Activated CD4-positive, alpha-beta T cell treated with anti-CD3 and anti-CD28 coated beads, Interleukin-2, Interleukin-4, amounts not matched to agents 100 ng/mL and 50 ng/mL, durations not matched to agents 16 hours and 8 hours (primary cell): ENCODE measurements at places on chromosomes 6 and 20.

GRCh38 chr6:132568611-132569010, 1.5 kb upstream of the TAAR6 start:
- no peak for DNase-seq

- peak; percentile 61 for DNase-seq
Measured at GRCh38 chr6:90175627-90176538, 120.8 kb downstream of the BACH2 start.

GRCh38 chr6:154277629-154278017, 79.0 kb downstream of the IPCEF1 start:
- DNase-seq = no peak

DNA sequence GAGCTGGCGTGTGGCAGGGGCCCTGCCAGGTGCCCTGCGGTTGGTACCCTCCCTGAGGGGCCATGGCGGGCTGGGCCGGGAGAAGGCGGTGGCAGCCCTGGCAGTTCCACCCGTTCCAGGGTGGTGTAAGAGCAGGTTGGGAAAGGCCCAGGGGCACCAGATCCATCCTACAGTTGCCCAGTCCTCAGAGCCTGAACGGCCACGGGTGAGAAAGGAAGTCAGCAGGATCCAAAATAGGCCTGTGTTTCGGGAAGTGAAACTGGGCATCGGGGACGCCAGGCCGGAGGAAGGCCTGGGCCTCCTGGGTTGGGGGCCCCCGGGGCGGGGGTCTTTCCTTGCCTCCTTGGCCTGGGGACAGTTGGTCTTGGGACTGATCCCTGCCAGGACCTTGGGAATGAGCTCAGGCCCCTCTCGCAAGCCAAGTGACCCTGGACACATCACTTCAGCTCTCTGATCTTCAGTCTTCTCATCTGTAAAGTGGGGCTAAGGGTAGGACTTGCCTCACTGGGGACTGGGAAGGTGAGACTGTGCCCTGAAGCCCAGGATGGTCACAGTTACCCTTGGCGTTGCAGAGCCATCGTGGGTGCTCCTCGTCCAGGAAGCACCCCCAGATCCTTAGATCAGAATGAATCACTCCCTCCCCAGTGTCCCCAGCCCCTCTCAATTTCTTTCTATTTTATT, 18.1 kb upstream of the NOL4L start:
- DNase-seq = no peak

DNA sequence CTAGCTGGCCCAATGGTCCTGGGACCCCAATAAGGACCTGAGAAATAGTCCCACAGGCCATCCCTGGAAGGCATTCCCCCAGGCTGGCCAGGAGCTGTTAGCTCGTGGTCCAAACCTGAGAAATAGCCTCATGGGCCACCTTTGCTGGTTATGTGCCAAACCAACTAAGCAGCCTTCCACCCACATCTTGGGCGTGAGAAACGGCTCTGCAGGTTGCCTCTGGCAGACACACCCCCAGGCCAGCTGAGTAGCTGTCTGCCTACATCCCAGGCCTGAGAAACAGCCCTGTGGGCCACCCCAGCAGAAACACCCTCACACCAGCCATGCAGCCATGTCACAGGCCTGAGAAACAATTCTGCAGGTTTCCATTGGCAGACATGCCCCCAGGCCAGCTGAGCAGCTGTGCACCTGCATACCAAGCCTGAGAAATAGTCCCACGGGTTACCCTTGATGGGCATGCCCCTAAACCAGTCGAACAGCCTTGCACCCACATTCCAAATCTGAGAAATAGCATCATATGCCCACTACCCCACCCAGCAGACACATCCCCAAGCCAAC, 567.8 kb upstream of the ID4 start:
- DNase-seq = no peak

- DNase-seq = no peak
Measured at GRCh38 chr20:37882961-37883712, 19.8 kb upstream of the VSTM2L start.

GRCh38 chr6:67717281-67717680, 917.8 kb upstream of the ADGRB3 start:
- no peak for DNase-seq

GRCh38 chr6:29964518-29964886, 22.2 kb downstream of the HLA-A start:
- DNase-seq = no peak

- no peak for DNase-seq
Measured at GRCh38 chr20:37344506-37345338, 1.2 kb upstream of the SRC start.

DNA sequence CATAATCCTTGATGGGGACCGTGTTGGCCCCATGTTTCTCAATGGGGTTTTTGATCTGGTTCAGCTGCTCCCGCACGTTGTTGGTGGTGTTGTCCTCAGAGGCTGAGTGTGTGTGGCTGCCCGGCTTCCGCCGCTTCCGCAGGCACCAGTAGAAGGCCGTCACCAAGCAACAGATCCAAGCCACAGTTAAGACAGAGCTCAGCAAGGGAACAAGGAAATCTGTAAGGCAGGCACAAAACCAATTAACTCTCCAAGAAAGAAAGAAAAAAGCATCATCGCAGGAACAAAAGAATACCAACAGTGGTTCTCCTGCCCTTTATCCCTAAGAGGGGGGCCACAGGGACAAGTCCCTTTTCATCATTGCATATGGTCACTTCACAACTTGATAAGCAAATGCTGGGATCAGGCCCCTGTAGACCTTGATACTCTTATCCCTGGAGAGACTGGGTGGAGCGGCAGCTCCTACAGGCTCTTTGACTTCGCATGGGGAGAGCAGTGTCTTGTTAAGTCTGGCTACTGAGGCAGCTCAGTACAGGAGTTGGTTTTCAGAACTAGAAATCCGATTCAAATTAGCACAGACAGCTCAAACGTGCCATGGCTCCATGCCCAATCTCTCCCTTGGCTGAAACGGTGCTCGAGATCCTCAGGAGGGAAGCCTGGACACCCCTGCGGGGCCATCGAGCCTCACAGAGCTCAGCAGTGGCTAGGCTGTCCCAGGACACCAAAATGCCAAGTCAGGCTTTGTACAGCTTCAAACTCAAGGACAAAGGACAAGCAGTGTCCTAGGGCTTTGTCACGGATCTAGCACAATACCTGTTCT, 33.9 kb downstream of the JAG1 start:
- DNase-seq = no peak

- peak; percentile 84 for DNase-seq
Measured at GRCh38 chr6:30396833-30397479, 52.0 kb downstream of the RPP21 start.

- DNase-seq = no peak
Measured at GRCh38 chr6:145904391-145904790, 59.8 kb downstream of the SHPRH start.

- no peak for DNase-seq
Measured at GRCh38 chr6:106090001-106090400, 3.9 kb downstream of the PRDM1 start.

GRCh38 chr6:55176958-55177357, 2.6 kb downstream of the HCRTR2 start:
- no peak for DNase-seq

DNA sequence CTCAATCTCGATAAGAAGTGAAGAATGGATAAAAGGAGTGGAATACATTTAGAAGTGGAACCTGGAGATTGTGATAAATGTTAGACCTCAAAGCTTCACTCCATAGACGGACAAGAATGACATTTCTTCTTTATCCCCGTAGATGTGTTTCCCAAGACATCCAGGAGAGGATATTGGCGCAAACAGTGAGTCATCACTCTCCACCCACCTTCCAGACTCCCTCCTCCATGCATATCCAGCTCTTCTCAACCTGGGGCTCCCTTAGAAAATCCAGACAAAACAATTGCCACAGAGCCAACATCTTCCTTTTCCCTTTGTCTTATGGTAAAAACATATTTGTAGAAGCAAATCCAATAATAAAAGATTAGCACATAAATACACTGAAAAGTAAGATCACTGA, 586.1 kb downstream of the PTPRT start:
- DNase-seq = no peak

- no peak for DNase-seq
Measured at GRCh38 chr20:17859616-17860232, 108.9 kb downstream of the SNX5 start.

- no peak for DNase-seq
Measured at GRCh38 chr6:46392294-46392693, 99.0 kb downstream of the RCAN2 start.

GRCh38 chr6:95423331-95423730, 154.0 kb upstream of the MANEA start:
- DNase-seq = no peak

DNA sequence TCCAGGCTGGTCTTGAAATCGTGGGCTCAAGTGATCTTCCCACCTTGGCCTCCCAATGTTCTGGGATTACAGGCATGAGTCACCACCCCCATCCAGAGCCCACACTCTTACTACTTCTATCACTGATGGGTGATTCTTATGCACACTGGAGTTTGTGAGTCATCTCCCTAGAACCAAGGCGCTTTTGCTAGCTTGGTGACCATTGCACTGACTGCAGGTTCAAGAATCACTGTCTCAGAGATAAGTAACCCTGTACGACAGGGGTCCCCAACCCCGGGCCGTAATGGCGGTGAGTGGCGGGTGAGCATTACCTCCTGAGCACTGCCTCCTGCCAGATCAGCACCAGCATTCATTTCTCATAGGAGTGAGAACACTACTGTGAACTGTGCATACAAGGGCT, 118.8 kb downstream of the MAP3K7 start:
- DNase-seq = peak; percentile 60

DNA sequence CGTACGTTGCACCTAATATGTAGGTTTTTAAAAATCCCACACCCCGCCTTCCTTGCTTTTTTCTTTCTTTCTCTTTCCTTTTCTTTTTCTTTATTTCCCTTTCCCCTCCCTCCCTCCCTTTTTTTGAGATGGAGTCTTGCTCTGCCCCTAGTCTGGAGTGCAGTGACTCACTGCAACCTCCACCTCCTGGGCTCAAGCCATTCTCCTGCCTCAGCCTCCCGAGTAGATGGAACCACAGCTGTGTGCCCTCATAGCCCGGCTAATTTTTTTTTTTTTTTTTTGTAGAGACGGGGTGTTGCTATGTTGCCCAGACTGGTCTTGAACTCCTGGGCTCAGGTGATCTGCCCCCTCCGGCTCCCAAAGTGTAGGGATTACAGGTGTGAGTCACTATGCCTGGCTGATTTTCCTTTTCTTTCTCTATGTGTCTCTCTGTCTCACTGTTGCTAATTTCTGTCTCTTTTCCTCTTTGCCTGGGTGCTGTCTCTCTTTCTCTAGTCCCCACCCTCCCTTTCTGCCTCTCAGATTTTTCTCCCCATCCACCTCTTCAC, 61.2 kb downstream of the SRC start:
- DNase-seq = no peak

DNA sequence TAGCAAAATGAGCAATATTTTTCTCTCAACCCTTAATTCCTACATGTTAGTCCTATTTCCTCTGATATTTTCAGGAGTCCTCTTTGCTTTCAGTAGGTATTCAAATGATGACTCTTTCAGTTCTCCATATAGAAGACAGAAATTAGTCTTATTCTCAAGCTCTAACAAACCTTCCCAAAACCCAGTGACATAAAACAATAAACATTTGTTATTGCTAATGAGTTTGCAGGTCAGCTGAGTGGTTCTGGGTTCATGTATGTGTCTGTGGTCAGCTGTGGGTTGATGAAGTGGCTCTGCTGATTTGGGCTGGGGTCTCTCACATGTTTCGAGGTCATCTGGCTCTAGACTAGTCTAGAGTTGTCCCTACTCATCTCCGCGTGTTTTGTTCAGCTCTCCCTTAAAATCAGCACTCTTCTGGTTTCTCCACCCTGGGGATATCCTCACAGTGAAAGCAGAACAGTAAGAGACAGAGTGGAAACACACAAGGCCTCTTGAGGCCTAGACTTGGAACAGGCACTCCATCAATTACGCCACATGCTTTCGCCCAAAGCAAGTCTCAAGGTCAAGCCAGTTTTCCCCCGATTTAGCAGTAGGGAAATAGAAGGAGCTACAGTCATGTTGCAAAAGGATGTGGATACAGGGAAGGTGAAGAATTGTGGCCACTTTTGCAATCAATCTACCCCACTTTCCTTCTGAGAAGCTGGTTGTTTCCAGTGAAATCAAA, 273.0 kb downstream of the PLCB1 start:
- DNase-seq = no peak

- no peak for DNase-seq
Measured at GRCh38 chr20:56616716-56617115, 12.4 kb upstream of the TFAP2C start.
